ENCODE measurements at places on chromosomes 2 and 18. TPM values are rescaled to one million over a fixed set of nuclear protein-coding genes. Genes with fewer than 3 reads are reported as not detected.

GRCh38 chr2:113183264-113183663 lies 9.5 kb downstream of the PSD4 start:
- no peaks in the 10 kb centered on the region for H3K27me3 ChIP-seq
- no peak for DNase-seq
- H3K36me3 ChIP-seq, result no peaks in the 10 kb centered on the region
- no peak overlapping the region for H3K27ac ChIP-seq
- H3K4me3 ChIP-seq, result no peak overlapping the region

GRCh38 chr2:152387041-152387440 lies 52.1 kb downstream of the FMNL2 start:
- no peak overlapping the region for H3K4me3 ChIP-seq
- no peaks in the 10 kb centered on the region for H3K27me3 ChIP-seq
- H3K4me1 ChIP-seq, result no peaks in the 10 kb centered on the region
- H3K27ac ChIP-seq, result no peak overlapping the region
- H3K36me3 ChIP-seq, result no peaks in the 10 kb centered on the region

GRCh38 chr18:21853775-21854552 lies 113.4 kb downstream of the MIB1 start:
- H3K27ac ChIP-seq, result no peak overlapping the region
- no peak overlapping the region for H3K4me3 ChIP-seq
- no peak for DNase-seq
- H3K4me1 ChIP-seq, result no peaks in the 10 kb centered on the region

DNA sequence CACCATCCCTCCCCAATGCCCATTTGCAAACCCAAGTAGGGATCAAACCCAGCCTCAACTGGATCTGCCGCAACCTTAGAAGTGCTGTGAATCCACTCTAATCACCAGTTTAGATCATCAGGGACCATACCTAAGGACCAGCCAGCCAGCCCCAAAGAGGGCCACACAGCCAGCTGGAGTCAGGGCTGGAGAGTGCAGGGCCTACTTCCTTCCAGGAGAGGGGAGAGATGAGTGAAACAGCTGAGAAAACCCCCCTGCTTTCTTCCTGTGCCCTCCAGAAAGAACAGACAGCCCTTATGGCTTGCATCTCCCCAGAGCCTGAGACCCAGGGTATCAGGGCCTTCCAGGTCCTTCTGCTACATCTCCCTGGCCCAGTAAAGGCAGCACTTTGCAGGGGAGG lies 25.8 kb downstream of the YPEL5 start:
- no peak for DNase-seq
- no peak overlapping the region for H3K27ac ChIP-seq
- no peaks in the 10 kb centered on the region for H3K27me3 ChIP-seq
- no peak overlapping the region for H3K4me3 ChIP-seq

PROC gene
- total RNA-seq, result not detected

HADHA gene
- total RNA-seq, result 114 TPM
